Stimulated activated CD8-positive, alpha-beta memory T cell treated with anti-CD3 and anti-CD28 coated beads, Interleukin-4, amount 100 ng/mL, for 48 hours (primary cell): ENCODE measurements at places on chromosomes 3 and 15.

DNA sequence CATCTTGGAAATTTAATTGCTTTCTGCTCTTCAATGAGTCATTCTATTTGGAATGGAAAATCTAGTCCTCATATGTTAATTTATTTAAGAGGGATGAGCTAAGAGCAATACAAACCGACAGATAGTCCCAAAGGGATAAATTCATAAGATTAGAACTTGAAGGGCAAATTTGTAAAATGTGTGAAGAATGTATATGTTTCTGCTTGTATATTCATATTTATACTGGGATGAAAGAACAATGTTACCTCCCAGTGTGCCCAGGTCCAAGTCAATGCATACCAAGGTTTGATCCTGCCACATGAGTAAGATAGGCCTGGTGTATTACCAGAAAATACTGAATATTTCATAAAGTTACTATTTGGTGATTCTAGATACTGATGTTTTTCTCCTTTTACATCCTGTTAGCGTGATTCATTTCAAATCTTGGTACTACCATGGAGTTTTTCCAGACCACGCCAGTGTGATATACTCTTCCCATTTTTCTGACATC is 255.6 kb upstream of the SEMA6D start:
- DNase-seq, result no peak

- DNase-seq, result peak; percentile 81
Observed at GRCh38 chr15:51162865-51163762, 68.4 kb upstream of the TNFAIP8L3 start.

- DNase-seq, result no peak
Observed at GRCh38 chr3:132735589-132735988, 13.4 kb upstream of the NPHP3 start.

- DNase-seq, result no peak
Observed at GRCh38 chr3:140359233-140359995, 318.4 kb upstream of the TRIM42 start.

- no peak for DNase-seq
Observed at GRCh38 chr3:123374016-123374415, 74.9 kb downstream of the ADCY5 start.

GRCh38 chr3:120394347-120394746 is 45.2 kb upstream of the LRRC58 start:
- DNase-seq, result no peak

- no peak for DNase-seq
Observed at GRCh38 chr3:13890377-13891016, 10.6 kb upstream of the WNT7A start.

GRCh38 chr3:132255041-132255745 is 62.0 kb upstream of the ACP3 start:
- no peak for DNase-seq

DNA sequence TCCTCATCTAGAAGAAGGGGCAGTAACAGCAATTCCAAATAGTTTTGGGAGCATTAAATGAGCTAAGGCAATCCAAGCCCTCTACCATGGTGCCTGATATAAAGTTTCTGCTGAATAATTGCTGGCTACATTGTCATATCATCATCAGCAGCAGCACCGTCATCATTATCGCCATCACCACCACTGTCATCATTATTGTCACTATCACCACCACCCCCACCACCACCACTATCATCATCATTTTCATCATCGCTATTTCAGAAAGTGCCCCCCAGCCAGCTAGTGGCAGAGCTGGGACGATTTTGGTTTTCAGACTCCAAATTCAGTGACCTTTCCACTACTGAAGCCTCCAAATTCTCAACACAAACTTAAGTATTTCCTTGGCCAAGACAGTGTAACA is 15.0 kb downstream of the XCR1 start:
- DNase-seq, result no peak

- no peak for DNase-seq
Observed at GRCh38 chr15:79617071-79617470, 184.9 kb downstream of the MINAR1 start.

- DNase-seq, result no peak
Observed at GRCh38 chr3:142656575-142656974, 60.4 kb downstream of the PLS1 start.

DNA sequence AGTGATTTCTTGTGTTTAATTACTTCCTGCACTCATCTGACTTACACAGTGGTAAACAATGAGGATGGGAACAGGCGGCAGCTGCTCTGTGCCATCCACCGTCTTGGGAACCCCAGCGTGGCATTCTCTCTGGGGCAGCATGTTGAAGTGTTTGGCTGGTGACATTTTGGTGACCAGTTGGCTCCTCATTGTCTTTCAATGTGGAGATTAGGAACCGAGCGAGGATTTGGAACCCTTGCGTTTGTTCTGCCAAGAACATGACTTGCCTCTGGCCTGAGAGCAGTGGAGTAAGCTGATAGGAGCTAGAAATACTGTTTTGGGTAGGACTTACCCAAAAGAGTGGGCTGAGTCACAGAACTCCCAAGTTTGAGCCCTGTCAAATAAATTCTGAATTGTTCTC is 88.8 kb downstream of the IGF1R start:
- no peak for DNase-seq

- no peak for DNase-seq
Observed at GRCh38 chr3:177470197-177470941, 273.1 kb upstream of the TBL1XR1 start.

DNA sequence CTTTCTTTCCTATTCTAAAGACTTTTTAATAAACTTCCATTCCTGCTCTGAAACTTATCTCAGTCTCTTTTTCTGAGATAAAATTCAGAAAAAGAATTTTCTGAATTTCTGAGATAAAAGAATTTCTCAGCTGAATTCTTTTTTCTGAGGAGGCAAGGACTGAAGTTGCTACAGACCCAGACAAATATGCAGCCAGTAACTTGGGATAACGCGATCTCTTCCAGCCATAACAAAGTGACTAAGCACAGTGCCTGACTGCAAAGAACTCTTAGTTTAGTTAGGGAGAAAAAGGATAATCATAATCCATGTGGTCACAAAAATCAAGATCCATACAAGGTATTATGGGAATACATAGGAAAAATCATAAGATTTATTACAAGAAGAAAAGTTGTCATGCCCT is 222.0 kb upstream of the GAP43 start:
- DNase-seq, result no peak

DNA sequence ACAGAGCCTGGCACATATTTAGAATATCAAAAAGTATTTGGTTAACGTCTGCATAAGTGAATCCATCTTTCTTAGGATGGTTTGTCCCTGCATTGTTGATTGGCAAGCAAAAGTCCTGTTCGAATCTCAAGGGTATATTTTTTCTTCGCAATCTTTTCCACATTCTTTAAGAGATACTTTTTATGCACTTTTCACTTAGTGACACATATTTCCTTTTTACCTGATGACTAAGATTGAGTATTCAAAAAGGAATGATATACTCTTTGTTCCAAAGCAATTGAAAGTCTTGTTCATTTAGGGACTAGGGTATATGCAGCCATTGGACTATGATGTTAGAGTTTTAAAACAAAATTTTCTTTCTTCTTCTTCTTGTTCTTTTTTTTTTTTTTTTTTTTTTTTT is 349.9 kb downstream of the NLGN1 start:
- no peak for DNase-seq

GRCh38 chr15:29680465-29681165 is 141.7 kb downstream of the TJP1 start:
- no peak for DNase-seq

- no peak for DNase-seq
Observed at GRCh38 chr3:69650066-69650419, 89.2 kb upstream of the MITF start.

DNA sequence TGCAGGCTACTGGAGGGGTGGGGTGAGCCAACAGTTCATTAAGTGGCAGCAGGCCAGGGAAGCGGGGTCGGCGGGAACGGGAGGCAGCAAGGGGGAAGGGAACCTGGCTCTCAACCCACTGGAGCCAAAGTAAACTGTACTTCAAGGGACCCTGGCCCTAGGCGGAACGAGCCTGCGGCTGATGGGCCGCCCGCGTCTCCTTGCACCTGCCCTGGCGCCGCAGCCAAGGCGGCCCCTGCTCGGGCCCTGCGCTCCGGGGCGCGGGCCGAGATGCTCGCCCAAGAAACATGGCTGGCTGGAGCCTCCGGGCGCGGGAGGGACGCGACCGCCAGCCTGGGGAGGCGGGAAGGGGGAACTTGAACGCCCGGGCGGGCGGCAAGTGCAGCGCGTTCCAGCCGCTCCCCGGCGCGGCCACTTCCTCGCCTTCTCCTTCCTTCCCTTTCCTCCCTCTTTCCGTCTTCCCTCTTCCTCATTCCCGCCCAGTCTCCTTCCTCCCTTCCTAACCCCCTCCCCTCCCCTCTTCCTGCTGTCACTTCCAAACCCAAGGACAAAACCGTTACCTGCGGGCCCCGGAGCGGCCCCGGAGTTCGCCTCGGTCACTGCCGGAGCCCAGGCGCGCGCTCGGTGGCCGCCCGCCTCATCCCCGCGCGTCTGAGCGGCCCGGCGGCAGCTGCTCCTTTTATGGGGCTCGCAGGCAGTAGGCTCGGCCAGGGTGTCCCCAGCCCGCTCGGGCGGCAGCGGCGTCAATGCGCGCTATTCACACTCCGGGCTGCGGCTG is 489.7 kb downstream of the MAGI1 start:
- DNase-seq, result no peak

- no peak for DNase-seq
Observed at GRCh38 chr3:154780263-154780662, 299.9 kb upstream of the MME start.

GRCh38 chr3:129633751-129634481 is 27.4 kb upstream of the PLXND1 start:
- DNase-seq, result peak; percentile 25

GRCh38 chr3:153244961-153245360 is 82.9 kb downstream of the RAP2B start:
- no peak for DNase-seq

DNA sequence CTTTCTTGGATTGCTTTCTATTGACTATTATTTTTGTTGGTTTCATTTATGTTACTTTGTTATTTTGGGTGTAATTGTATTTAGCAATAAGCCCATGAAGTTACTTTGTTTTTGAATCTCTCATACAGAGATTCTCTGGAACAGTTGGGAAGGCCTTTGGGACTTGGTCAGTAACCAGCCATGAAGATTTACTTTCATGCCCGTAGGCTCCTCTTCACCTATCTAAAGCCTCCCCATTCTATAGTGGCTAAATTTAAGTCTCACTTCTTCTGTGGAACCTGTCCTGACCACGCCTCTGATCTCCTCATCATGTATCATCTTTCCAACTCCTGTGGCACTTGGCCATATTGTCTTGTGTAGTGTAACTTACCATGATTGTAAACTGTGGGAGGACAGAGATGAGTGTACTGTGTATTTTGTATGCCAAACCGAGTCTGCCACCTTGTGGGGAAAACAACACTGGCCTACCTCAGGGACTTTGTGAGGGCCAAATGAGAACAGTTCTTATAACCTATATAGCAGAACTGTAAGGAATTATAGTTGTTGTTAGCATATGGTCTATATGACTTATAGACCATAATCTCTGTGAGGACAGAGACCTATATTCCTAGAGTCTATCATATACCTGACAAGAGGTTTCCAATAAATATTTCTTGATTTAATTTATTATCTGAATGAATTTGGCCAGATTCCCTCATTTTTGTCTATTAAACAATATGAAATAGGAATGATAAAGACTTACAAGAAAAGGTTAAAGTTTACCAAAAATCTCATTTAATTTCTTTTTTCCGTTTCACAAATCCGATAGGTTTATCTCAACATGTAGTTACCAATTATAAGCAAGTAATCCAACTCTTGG is 75.0 kb downstream of the STARD9 start:
- DNase-seq, result peak; percentile 65

- no peak for DNase-seq
Observed at GRCh38 chr3:159472611-159473010, 516.0 kb upstream of the IL12A start.

GRCh38 chr3:69665026-69665737 is 74.1 kb upstream of the MITF start:
- no peak for DNase-seq
